ENCODE measurements at places on chromosomes 4 and X. TPM values are rescaled to one million over a fixed set of nuclear protein-coding genes. Genes with fewer than 3 reads are reported as not detected.

The CSAG2 gene
- polyA plus RNA-seq = not detected

The NXF2 gene
- not detected for polyA plus RNA-seq

The SPIN2A gene
- not detected for polyA plus RNA-seq

- DNase-seq = no peak
These were observed 13.7 kb upstream of the UBA1 start for GRCh38 chrX:47179928-47180255.

DNA sequence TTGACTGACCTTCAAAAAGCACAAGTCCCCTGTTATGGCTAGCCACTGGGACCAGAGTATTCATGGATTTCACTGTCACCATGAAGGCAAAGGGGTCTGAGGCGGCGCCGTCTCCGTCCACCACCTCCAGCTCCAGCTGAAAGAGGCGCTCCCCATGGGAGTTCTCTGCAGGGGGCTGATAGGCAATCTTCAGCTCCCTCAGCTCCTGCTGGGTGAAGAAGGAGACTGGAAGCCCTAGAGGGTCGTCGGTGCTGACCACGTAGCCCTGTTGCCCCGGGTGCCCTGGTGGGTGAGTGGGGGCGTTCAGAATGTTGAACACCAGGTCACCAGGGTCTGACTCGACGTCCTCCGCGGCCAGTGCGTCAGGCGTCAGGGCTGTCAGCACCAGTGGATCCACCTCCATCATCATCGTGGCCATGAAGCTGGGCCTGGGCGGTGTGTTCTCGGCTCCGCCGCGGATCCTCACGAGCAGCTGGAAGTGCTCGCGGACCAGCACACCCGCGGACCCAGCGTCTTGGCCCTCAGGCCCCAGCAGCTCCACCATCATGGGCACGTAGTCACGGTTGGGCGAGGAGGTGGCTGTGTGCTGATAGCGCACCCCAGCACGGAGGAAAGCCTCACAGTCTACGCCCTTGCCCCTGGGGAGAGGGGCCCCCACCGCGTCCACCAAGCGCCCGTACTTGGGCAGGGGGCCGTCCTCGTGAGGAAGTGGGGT is 987 bp downstream of the FREM3 start:
- DNase-seq = no peak

DNA sequence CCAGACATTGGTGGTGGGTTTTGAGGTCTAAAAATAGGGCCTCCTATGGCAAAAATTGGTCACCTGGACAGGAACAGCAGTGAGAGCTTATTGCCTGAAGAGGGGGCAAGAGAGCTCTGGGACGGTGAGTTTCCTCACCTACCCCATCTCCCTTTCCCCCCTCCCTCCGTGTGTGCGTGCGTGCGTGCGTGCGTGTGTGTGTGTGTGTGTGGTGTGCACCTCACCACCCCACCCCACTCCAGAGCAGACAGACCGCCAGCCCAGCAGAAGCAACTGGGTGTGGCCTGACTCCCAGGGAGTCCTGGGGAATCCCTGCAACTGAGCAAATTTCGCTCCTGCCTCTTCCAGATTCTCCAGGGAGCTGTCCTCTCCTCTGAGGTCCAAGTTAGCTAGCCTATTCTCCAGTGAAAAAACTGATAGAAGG is 44.7 kb downstream of the PRPS1 start:
- peak; percentile 86 for DNase-seq

GRCh38 chr4:92968556-92968955 is 664.8 kb downstream of the GRID2 start:
- no peak for DNase-seq

GRCh38 chr4:181181331-181181730 is 1061.9 kb upstream of the TENM3 start:
- DNase-seq = no peak

Data from naive thymus-derived CD8-positive, alpha-beta T cell (primary cell).